Activated T-helper 9 cell treated with anti-CD3 and anti-CD28 coated beads, Interleukin-2, amount 50 U/mL, for 16 hours (primary cell): ENCODE measurements at places on chromosomes 6 and 20.

DNA sequence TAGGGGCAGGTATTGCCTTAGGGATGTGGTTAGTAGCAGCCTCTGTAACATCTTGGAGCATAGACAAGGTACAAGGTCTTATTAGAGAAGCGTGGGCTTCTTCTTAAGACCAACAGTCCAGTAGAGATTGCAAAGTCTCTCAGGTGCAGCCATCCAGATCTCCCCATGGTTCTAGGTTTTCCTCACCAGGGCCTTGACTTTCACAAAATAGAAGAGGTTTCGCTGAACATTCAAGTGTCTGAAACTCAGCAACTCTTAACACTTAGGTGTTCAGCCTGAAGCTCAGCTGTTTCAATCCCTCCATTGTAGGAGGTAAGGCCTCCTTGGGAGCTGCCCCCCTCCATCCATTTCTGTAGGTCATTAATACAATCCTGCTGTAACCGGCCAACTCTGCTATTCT, 44.4 kb downstream of the GOPC start:
- DNase-seq, result no peak

DNA sequence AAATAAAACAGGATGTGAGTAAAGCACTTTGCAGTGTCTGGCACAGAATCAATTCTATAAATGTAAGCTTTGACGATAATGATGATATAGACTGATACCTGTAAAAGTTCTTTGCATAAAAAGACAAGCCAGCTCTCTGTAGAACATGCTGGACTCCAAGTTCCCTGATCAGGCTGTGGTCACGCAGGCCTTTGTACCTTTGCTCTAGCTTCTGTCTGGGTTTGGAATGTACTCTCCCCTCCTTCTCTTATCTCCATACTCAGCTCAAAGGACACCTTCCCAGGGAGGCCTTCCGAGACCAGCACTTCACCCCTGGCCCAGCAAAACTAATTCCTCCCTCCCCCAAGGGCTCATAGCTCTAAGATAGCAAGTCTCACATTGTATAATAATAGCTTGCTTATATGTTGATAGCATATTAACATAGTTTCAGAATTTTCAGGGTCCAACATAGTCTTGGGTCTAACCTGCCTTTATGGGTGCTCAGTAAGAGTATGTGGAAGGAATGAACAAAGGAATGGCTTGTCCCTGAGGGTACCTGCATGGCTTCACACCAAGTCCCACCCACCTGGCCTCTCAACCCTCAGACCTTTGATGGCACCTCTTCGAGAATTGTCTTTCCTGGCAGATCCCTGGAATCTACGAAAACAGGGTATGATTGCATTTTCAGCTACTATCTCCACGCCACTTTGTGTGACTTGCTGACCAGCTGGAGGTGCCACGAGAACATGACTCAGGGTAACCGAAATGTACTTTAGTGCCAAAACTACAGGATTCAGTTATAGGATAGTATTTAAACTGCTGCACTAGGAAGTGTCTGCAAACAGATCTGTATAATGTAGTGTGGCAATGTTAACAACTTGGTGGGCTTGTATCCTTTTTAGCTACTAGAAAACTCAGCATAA, 41.7 kb upstream of the PIM1 start:
- no peak for DNase-seq

DNA sequence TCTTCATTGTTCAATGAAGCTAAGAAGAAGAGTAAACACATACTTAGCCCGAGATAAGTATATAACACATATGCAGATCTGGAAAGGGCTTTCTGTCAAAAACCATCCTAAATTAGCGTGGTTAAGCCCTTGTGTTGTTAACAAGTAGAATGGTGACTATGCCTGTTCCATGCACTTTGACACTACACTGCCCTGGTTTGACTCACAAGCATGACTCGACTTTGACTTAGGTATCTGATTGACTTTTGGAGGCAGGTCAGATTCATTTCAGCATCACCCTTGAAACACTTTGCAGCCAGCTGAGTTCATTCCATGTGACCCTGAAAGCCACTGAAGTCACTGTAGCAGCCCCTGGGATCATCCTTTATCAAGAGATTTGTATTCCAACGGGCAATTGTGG, 239.8 kb downstream of the TBX18 start:
- no peak for DNase-seq

DNA sequence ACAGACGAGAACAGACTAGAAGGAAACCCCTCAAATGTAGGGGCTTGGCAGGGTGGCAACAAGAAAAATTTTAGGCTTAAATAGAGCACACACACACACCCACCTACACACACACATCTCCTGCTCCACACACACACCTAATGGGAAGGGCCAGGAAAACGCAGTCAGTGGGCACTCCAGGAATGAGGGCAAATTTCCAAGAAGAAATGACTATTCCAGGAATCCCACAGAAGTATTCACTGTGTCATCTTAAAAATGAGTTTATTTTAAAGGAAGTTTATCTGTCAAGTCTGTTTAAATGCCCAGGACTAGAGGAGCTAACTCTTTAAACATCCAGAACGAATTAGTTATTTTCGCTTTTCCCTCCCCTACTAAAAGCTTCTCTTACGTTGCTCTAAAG, 13.0 kb downstream of the ALDH8A1 start:
- no peak for DNase-seq

- no peak for DNase-seq
These were observed 57.6 kb upstream of the DYNLRB1 start for GRCh38 chr20:34458631-34459030.

DNA sequence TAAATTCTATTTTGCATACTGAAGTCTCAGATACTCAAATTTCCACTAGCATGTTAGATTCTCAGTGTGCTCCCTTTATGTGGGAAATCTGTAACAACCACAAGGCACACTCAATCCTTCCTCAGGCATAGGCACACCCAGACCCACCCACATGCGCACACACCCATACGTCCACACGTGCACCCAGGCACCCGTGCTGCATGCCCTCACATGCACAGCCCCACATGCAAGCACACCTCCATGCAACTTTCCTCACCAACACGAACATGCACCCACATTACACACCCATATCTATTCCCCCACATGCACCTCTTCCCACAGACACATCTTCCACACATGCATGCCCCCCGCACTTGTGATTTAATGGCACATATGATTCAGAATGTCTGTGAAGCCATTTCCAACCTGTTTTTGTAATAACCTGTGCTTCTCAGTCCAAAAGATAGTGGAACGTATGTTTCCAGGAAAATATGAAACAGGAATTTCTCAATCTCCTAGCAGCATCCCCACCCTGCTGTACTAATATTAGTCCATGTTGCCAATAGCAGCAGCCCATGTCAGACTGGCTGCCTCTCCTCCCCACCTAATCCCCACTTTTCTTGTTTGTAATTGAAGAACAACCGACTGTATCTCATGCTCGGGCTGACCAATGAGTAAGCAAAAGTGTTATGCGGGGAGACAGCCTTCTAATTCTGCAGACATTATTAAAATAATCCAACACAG, 11.3 kb upstream of the CYP24A1 start:
- DNase-seq, result no peak

DNA sequence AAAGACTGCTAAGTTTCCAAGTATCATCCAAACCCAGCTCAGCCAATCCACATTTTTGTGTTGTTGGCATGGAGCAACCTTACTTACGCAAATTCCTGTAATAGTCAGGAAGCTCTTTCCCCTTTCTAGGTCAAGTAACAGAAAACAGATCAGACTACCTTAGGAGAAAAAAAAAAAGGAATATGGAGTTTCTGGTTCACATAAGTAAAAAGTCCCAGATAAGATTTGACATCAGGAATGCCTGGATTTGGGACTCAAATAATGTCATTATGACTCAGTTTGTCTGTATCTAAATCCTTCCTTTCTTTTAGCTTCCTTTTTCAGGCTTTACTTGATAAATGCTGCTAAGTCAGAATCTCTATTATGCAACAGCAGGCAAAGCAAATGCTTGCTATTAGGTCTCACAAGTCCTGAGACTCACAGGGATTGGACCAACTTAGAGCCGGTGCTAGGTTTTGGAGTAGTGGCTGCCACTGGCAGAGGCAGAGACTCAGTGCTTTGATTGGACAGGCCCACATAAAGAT, 44.5 kb downstream of the NCOA7 start:
- DNase-seq, result no peak

DNA sequence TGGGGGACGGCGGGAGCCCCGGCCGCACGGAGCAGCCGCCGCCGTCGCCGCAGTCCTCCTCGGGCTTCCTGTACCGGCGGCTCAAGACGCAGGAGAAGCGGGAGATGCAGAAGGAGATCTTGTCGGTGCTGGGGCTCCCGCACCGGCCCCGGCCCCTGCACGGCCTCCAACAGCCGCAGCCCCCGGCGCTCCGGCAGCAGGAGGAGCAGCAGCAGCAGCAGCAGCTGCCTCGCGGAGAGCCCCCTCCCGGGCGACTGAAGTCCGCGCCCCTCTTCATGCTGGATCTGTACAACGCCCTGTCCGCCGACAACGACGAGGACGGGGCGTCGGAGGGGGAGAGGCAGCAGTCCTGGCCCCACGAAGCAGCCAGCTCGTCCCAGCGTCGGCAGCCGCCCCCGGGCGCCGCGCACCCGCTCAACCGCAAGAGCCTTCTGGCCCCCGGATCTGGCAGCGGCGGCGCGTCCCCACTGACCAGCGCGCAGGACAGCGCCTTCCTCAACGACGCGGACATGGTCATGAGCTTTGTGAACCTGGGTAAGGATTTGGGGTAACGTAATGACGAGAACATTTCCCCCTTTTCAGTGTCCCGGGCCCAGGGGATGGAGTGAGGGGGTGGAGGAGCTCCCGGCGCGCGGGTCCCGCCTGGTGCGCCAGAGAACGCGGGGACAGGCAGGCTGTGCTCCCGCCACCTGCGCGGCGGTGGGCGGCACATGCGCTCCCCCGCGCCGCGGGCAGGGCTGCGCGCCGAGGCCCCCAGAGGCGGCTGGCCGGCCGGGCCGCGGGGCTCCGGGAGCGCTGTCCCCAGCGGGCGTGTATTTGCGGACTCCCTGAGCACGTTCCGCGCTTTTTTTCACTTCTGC, 1.4 kb downstream of the BMP6 start:
- no peak for DNase-seq

GRCh38 chr20:17939622-17940223, 28.9 kb downstream of the SNX5 start:
- no peak for DNase-seq

- DNase-seq, result no peak
These were observed 46.4 kb upstream of the SLC35B3 start for GRCh38 chr6:8481727-8482126.

DNA sequence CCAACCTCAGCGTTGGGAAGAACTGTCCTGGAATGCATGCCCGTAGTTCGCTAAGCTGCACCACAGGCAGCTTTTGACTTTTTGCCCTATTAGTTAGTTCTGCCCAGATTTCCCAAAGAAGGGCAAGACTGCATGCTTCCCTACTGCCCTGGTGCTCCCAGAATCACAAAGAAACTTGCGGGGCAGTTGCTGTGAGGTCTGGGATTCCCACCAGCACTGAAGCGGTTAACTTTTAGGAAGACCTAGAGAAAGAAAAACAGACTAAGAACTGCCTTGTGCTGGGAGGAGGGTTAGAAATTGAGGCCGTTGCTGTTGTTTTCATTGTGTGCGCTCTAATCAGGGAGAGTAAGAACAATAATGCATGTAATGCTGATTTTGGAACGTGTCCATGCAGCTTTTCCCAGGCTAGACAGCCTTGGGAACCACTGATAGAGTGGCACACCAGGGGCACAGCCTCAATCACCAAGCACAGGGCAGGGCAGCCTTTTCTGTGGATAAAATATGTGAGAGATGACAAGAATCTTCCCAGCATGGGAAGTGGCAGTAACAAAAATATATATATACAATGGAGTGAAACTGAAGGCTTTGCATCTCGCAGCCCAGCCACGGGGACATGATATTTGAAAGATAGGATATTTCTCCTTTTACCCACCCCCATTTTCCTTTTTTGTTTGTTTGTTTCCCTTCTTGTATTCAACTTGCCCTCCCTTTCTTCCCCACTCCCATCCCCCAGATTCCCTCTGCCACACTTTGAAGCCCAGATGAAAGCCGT, 137.7 kb upstream of the HEY2 start:
- DNase-seq, result no peak

DNA sequence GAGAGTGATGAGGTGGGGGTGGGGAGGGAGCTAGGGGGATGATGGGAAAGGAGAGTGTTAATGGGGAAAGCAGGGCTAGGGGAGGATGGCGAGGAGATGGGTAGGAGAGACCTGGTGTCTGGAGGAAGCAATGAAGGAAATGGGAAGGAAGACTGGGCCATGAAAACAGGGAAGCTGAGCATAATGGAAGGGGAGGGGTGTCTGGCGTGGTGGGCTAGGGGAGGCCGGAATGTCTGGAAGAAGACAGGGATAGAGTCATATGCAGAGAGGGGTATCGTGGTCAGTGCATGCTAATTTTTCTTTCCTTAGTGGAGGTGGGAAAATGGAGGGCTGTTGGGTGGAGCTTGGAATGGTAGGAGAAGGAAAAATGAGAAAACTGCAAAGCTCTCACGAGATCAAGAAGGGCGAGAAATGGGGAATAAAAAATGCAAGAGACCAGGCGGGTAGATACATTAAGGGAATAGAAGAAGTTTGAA, 423 bp downstream of the KLHDC3 start:
- DNase-seq, result no peak

DNA sequence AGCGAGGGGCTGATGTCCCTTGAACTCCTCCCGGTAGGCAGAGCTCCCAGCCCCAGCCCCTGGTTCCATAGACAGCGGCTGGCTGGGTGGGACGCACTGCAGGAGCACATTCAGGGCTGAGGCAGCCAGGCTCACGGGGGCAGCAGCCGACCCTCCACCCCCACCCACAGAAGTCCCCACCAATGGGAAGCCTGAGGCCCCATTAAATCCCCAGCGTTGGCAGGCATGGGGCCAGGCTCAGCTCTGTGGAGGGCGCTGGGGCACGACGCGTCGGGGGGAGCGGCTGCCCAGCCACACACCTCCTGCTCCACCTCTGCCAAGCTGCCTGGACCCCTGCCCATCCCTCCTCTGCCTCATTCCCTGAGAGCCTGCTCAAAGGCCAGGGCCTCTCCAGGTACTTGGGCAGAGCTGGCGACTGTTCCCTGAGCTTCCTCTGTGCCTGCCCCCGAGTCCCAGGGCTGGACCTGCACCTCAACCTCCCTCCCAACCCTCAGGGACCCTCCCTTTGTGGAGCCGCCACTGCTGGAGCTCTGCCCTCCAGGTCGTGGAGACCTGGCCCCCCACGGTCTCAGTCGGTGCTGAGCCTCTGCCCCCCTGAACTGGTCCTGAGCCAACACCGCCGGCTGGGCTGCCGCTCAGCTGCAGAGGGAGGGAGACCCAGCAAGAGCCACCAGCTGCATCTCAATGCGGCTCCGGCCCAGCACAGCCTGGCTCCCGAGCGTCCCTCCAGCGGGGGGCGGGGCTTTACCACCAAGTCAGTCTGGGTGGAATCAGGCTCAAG, 9.1 kb downstream of the CHRNA4 start:
- no peak for DNase-seq

GRCh38 chr20:51340451-51340840, 202.1 kb downstream of the NFATC2 start:
- no peak for DNase-seq

GRCh38 chr6:88499845-88500699, 333.9 kb upstream of the CNR1 start:
- no peak for DNase-seq
